T-helper 2 cell (primary cell): ENCODE measurements at places on chromosomes 4 and X.

DNA sequence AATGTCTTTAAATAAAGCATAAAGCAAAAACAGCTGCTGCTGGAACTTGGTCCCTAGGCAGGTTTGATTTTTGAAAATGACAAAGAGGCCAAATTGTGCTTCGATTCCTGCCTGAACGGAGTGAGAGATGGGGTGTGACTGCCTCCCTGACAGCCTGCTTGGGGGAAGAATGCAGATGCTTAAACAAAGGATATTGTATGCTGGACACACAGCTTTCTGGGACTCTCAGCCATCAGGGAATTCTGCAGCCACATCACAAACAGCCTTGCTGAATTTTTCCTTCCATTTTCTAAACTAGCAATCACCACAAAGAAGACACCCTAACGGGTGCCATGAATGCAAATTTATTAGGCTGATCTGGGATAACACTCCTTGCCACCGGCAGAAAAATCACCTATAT lies 83.9 kb upstream of the CPEB2 start:
- DNase-seq: no peak

DNA sequence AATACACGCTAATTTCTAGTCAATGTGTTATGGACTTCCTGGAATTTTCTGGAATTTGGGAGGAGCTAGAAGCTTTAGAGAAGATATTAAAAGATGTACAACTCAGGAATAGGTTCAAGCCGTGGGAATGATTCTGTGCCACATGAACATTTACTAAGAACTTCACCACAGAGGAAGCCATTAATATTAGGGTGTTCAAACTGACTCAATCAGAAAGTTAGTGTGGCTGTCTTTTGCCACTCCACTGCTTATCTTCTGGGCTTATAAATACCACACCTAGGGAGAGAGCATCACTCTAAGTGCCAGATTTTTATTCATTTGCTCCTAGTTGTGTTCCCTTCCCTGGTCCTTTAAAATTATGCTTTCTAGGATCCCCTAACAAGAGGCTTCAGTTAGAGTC lies 409.8 kb downstream of the KCTD8 start:
- no peak for DNase-seq

DNA sequence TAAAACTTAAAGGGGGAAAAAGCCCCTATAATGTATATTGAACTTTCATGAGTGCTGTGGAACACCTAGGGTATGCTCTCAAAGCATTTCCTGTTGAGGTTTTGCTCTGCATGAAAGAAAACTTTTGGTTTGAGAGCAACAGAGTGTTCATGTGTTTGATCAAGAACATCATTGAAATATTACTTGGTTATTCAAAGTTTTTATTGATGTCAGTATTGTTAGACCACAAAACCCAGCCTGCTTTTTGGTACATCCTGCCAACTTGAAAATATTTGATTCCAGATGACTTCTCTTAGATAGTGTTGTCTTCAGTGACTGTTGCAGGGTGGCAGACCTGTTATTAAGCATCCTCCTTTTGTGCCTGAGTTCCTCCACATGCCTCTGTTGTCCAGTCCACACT lies 68.0 kb downstream of the N4BP2 start:
- DNase-seq: peak; percentile 82

- no peak for DNase-seq
Observed at GRCh38 chrX:44062840-44063239, 89.7 kb upstream of the NDP start.

GRCh38 chrX:19156186-19156585 lies 33.9 kb upstream of the ADGRG2 start:
- DNase-seq: no peak

GRCh38 chr4:136306361-136306760 lies 1225.9 kb downstream of the PCDH18 start:
- DNase-seq: no peak

DNA sequence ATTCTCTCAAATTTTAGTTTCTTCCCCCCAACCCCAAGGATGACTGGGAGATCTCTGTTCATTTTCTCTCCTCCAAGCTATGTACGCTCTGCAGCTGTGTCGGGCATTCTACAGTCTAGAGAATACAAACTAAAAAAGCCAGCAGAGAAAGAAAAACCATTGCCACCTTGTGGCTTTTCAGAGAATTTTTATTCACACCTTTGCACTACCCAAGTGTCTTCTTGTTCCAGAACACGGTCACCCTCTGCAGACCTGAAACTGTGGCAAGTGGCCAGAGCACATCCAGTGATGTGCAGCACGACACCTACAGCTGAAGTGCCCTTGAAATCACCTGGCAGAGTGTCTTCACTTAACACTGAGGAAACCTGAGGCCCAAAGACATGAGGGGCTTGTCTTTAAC lies 68.6 kb downstream of the CHST7 start:
- peak; percentile 55 for DNase-seq

DNA sequence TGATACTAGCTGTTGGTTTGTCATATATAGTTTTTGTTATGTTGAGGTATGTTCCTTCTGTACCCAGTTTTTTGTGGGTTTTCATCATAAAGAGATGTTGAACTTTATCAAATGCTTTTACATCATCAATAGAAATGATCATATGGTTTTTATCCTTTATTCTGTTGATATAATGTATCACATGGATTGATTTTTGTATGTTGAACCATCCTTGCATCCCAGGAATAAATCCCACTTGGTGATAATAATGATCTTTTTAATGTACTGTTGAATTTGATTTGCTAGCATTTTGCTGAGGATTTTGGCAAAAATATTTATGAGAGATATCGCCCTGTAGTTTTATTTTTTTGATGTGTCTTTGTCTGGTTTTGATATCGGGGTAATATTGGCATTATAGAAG lies 22.5 kb upstream of the NAA11 start:
- DNase-seq: no peak

DNA sequence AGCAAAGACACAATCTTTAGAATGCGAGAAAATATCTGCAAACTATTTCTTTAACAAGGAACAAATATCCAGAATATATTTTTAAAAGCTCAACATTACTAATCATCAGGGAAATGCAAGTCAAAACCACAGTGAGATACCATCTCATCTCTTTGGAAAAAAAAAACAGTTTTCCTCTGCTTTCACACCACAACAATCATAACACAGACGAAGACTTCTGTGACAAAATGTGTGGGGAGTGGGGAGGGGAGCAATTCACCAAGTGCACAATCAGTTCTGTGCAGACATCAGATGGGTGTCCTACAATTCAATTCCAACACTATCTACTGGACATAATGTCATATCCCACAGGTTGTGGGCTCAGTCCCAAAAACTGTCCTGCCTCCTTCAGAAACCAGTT lies 293.2 kb upstream of the SLC7A11 start:
- DNase-seq: no peak

GRCh38 chr4:112861691-112862674 lies 187.5 kb upstream of the ANK2 start:
- DNase-seq: no peak

DNA sequence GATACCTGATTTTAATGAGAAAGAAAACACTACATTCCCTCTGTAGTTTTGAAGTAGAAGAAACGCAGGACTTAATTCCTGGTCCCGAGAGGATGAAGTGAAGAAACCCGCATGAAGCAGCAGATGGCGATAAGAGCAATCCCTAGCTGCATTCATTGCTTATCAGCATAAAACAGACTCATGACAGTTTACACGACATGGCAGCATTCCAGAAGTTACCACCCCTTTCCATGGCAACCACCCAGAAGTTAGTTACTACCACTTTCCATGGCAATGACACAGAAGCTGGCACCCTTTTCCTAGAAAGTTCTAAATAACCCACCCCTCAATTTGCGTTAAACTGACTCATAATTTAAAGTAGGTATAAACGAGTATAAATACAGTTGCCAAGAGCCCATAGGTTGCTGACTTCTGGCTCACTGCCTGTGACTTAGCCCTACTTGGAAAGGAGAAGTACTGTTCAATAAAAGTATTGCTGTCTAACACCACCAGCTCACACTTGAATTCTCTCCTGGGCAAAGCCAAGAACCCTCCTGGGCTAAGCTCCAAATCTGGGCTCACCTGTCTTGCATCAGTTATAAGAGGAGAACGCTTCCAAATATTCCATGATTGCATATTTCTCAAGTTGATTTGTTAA lies 5.5 kb upstream of the XAGE2 start:
- DNase-seq: no peak

DNA sequence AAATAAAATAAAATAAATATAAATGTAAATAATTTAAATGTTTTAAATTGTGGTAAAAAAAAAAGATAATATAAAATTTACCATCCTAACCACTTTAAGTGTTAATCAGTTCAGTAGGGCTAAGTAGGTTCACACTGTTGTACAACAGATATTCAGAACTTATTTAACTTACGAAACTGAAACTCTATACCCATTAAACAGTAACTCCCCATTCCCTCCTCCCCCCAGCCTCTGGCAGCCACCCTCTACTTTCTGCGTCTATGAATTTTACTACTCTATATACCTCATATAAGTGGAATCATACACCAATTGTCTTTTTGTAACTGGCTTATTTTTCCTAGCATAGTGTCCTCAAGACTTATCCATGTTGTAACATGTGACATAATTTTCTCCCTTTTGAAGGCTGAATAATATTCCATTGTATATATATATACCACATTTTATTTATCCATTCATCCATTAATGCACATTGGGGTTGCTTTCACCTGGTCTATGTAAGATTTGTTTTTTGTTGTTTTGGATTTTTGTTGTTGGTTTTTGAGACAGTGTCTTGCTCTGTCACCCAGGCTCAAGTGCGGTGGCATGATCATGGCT lies 32.5 kb upstream of the ELF2 start:
- no peak for DNase-seq

- no peak for DNase-seq
Observed at GRCh38 chrX:148069759-148070503, 88.8 kb downstream of the FMR1NB start.

DNA sequence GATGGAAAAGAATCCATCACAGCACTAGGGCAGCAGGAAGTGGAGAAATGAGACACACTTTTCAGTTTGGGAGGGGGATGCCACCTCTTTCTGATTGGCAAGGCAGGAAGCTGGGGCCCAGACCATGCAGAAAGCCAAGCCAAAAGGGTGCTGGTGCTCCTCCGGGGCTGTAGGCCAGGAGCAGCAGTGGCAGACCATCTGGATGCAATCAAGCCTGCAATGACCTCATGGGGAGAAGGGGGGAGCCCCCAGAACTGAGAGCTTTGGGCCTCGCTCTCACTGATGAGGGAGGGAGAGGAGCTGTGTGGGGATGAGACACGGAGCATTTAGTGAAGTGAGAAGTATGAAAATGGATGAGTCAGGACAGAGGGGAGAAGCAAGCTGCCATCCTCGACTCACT lies 141.3 kb upstream of the NALF2 start:
- no peak for DNase-seq

DNA sequence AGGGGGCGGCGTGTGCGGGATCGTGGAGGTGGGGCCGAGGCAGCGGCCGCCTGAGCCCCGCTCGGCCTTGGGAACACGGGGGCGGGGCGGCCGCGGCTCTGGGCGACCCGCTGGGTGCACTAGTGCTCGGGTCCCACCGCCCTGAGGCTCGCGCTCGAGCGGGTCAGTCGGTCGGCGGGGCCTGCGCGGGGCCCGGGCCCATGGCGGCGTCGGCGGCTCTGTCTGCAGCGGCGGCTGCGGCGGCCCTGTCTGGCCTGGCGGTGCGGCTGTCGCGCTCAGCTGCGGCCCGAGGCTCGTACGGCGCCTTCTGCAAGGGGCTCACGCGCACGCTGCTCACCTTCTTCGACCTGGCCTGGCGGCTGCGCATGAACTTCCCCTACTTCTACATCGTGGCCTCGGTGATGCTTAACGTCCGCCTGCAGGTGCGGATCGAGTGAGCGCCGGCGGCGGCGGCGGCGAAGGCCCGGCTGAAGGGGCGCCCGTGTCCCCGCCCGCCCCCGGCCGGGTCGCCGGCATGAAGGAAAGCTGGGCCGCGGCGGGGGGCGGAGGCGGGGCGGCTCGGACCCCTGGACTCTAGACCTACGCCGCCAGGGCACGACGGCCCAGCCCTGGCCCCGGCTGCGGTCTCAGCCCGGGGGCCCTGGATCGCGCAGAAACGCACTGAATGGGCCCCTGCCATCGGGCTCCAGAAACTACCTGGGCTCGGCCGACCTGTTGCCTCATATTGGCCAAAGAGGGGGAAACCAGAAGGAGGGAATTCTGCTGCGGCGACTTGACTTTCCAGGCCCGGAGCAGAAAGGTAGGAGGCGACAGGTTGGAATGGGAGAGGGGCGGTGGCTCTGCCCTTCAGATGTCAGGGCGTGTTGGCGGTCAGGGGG lies at the start of gene SMIM10L2A:
Gene SMIM10L2A, plus strand, starts transcription at position 13 of the 878 bp plus-strand sequence. Its CDS starts 188 bp downstream, at position 201.
- DNase-seq: peak; percentile 43

DNA sequence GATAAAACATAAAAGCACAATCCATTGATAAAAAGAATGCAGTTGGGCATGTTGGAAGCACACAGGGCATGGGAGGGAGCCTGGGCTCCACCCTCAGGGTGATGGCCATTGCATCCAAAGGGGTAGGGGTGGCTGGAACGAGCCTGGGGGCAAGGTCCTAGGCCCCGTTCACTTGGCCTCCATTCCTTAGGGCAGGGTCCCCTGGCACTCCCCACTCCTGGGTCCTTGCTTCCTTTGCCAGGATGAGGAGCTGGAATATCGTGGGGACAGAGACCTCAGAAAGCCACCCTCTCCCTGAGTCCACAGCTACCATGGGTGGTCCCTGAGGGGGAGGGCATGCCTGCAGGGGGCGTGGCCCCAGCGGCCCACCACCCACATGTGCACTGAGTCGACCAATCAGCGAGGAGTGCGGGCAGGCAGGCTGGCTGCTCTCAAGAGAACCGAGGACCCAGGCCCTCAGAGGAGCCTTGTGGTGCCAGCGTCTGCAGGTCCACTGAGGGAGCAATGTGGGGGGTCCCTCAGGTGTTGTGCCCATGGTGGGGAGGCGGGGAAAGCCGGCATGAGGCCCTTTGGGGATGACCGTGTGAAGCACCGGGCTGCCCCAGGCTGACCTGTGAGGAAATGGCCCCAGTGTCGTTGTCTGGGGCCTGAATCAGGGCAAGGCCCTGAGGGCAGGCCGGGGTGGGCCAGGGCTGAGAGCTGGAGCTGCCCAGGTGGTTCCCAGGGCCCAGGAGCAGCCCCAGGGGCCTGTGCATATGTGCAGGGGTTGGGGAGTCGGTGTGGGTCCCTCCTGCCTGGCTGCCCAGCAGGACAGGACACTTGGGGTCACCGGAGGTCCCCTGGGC lies 78.6 kb upstream of the AMELX start:
- DNase-seq: no peak

- DNase-seq: no peak
Observed at GRCh38 chr4:139167774-139168444, 9.1 kb downstream of the ELF2 start.

GRCh38 chr4:38020386-38020785 lies 60.2 kb downstream of the PTTG2 start:
- no peak for DNase-seq

GRCh38 chr4:38266616-38267015 lies 306.4 kb downstream of the PTTG2 start:
- no peak for DNase-seq
